ENCODE measurements at places on chromosomes 1 and 21.

DNA sequence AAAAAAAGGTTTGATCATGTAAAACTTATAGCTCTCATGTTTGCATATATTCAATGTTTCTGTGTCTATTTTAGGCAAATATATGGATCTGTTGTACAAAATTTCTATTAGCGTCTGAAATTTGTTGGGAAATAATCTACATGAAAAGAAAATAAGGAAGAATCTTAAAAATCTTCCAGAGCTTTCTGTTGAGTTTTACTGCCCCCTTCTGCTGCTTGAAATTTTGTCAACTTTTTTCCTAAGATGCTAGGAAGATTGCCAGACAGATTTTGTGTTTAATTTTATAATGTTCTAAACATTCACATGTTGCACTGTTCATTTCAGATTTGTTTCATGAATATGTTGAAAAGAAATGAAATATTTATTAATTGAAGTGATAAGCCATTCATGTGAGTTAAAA, 2.5 kb upstream of the PTGS2 start:
- no peak for DNase-seq

GRCh38 chr1:156805766-156806511, 10.7 kb downstream of the SH2D2A start:
- DNase-seq = no peak

DNA sequence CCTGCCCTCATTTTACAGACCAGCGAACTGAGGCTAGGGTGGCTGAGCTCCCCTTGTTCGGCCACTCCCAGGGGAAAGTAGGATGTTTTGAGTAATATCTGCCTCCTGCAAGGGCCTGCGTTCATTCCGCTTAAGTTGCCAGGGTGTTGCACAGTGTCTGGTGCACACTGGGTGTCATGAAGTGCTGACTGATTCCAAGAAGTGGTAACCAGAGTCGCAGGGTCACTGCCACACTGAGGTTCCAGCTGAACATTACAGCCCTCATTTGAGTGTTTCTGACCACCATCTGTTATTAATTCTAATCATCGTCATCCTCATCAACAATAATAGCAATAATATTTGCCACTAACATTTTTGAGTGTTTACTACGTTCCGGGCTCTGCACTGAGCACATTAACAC, 250.6 kb downstream of the KAZN start:
- no peak for DNase-seq

DNA sequence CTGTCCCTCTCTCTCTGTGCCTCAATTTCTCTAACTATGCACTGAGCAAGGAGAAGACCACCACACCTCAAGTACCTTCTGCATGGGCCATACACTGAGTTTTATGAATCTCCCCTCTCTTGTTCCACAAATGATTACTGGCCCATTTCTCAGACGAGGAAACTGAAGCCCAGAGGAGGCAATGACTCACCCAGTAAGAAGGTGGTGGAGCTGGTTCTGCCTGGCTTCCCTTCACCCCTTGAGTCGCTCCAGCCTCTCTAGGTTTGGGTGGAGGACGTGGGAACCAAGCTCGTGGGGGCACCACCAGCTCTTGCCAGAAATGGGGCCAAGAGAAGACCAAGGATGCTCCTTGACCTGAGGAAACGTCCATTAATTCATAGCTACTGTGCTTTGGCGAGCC, 21.3 kb upstream of the RUNX3 start:
- DNase-seq = no peak

GRCh38 chr1:102183711-102184110, 187.0 kb upstream of the OLFM3 start:
- no peak for DNase-seq

DNA sequence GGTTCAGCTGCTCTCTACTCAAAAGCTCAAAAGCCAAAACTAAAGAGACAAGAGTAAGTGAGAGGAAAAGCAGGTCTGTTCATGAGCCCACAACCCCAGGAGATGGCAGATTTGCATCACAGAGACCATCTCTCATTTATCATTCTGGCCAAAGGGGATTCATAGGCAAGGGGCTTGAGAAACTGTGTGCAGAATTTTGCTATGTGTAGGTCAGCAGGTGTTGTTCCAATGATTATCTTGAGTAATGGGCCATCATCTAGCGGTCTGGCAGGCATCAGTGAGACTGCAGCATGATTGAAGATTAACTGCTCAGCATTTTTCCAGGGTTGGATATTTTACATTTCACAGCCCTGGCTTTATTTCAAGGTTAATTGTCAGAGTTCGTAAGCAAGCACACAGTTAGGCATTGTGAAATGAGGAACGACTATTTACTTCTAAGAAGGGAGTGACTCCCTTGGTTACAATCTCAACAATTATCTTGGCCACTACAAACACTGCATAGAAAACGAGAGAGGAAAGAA, 1204.6 kb upstream of the TMPRSS15 start:
- DNase-seq = no peak

DNA sequence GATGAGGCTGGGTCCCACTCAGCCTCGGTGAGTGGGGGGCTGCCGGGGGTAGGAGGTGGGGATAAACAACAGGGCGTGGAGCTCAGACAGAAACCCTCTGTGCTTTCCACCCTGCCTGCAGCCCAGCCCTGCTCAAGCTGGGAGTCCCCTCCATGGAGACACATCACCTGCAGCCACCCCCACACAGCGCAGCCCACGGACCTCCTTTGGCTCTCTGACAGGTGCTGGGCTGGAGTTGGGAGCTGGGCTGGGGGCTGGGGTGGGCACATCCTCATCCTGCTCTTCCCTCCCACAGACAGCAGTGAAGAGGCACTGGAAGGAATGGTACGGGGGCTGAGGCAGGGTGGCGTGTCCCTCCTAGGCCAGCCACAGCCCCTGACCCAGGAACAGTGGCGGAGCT, 1.9 kb upstream of the CATSPER4 start:
- no peak for DNase-seq

DNA sequence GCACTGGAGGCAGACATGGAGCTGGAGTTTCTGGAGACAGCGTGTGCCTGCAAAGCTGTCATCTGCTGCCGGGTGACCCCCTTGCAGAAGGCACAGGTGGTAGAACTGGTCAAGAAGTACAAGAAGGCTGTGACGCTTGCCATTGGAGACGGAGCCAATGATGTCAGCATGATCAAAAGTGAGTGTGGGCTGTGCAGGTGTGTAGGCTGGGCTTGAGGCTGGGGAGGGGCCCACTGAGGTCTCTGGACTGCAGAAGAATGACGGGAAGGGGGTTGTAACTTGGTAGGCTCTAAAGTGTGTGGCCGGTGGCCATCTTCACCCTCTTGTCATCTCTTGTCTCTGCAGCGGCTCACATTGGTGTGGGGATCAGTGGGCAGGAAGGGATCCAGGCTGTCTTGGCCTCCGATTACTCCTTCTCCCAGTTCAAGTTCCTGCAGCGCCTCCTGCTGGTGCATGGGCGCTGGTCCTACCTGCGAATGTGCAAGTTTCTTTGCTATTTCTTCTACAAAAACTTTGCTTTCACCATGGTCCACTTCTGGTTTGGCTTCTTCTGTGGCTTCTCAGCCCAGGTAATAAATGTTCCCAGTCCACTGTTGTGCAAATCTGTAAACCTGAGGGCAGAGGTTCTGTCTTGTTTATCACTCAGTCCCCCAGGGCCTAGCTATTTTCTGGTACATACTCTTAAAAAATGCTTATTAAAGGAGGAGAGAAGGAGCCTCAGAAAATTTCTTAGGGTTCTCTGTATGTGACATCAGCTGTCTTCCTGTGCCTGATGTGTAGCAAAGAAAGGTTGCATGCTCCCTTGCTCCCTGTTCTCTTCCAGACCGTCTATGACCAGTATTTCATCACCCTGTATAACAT, 19.9 kb downstream of the ATP8B2 start:
- DNase-seq = peak; percentile 80

DNA sequence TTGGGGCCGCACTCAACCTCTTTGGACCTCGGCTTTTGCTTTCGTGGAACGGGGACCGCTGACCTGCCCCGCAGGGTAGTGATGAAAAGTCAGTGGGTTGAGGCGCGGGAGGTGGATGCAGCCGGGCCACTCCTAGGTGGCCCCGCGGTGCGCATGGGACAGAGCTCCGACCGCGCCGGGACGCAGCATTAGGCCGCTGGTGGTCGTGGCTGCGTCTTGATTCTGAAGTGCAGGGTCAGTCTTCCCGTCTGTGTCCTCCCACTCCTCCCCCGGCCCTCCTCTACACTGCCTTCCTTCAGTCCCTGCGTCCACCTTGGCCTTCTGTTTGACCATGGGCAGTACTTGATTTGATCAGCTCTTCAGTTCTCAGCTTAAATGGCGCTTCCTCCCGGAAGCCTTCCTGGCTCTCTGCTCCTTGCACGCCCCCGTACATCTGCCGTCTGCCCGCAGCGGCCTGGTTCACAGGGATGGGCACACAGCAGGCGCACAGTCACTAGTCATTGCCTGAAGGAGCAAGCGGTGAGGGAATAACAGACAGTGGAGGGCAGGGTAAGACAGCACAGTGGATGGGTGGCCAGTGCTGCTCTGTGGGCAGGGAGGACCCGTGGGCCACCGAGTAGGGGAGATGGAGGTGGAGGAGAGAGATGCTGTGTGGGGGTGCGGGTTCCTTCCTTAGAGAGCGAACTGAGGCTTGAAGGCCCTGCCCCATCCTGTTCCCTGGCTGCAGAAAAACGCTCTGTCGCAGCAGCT, 633 bp downstream of the THEMIS2 start:
- no peak for DNase-seq

DNA sequence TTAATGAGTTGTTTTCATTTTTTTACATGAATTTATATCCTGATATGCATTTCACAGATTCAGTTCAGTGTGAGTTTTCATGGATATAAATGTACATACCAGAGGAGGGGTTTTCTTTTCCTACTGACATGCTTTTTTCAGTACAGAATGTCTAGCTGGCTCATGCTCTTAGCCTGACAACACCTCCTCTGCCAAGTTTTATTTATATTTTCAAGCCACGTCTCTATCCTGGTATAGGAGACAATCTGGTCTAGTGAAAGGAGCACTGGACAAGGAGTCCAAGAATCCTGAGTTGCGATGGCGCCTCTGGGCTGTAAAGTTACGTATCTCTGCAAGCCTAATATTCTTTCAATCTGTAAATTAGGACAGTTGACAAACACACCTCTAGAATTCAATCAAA, 4.9 kb downstream of the DAB1 start:
- no peak for DNase-seq

DNA sequence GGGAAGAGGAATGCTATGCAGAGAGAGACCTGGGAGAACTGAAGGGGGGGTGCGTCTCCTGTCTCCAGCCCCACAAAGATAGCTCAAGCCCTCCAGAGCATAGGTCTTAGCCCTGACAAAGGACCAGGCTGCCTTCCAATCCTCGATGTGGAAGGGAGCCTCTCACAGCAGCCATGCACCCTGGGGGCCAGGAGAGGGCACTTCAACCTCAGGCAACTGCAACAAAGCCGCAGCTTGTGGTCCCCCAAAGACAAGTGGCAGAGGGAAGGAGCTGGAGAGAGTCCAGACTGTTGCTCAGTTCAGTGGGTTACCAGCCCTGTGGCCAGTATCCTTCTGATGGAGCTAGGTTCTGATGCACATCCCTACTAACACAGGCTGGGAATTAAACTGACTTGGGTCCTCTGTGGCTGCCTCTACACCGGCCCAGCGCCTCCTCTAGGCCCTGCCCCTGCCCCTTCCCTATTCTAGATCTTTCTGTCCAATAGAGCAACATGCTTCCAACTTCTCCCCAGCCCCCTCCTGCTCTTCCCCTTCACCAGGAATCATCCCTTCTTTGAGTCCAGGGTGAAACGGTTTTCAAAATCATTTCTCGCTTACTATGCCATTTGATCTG, 100.7 kb upstream of the SPATA6 start:
- no peak for DNase-seq

GRCh38 chr21:46117586-46118315, 19.8 kb downstream of the COL6A2 start:
- DNase-seq = no peak

DNA sequence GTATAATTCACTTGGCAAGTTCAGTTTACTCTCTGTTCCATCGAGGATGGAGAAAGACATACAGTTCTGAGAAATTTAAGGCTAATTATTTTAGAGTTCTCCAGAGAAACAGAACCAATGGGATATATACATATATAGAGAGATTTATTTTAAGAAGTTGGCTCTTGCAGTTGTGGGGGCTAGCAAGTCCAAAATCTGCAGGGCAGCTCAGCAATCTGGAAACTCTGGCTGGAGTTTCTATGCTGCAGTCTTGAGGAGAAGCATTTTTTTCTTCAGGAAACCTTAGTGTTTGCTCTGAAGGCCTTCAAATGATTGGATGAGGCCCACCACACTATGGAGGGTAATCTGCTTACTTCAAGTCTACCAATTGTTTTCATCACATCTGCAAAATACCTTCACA, 34.6 kb downstream of the TRAF5 start:
- no peak for DNase-seq

DNA sequence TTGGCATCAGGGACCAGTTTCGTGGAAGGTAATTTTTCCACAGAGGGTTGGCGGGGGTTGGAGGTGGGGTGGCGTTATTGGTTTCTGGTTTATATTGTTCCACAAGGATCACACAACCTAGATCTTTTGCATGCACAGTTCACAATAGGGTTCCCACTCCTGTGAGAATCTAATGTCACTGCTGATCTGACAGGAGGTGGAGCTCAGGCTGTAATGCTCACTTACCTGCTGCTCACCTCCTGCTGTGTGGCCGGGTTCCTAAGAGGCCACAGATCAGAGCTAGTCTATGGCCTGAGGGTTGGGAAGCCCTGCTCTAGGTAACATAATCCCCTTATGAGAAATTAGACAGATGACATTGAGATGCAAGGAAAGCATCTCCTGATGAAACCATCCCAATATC, 12.6 kb downstream of the GBP5 start:
- no peak for DNase-seq

- no peak for DNase-seq
Measured at GRCh38 chr21:39088831-39089380, 94.3 kb downstream of the PSMG1 start.

DNA sequence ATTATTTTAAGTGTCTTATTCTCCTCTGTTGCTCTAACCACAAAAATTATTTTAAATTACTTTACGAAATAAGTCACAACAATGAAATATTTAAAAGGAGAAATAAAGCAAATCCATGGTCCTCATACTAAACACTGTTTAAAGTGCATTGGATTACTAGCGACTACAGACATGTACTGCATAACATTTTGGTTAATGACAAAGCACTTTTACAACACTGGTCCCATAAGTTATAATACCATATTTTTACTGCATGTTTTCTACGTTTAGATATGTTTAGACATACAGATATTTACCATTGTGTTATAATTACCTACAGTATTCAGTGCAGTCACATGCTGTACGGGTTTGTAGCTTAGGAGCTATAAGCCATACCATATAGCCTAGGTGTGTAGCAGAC, 30.2 kb downstream of the VAMP4 start:
- DNase-seq = no peak

Measured in T-cell (primary cell).